ENCODE measurements at places on chromosomes 3 and 15.

GRCh38 chr3:86618706-86619105 is 372.2 kb downstream of the VGLL3 start:
- DNase-seq, result no peak

DNA sequence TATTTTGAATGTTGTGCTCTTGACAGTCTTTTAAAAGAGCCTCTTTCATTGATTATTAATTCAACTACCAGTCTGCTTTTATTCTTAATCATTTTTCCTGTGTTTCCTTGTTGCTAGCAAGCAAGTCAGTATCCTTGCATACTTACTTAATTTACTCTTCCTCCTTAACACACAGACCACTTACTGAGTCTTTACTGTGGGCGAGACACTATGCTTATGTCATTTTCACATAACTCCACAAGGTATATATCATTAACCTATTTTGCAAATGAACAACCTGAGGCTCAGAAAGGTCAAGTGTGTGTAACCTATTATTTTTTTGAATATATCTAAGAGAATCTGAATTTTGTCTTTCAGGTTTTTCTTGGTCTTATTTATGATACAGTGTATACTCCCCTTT is 130.9 kb downstream of the WDR76 start:
- DNase-seq, result no peak

- no peak for DNase-seq
Measured at GRCh38 chr3:118144919-118145318, 889.7 kb downstream of the IGSF11 start.

DNA sequence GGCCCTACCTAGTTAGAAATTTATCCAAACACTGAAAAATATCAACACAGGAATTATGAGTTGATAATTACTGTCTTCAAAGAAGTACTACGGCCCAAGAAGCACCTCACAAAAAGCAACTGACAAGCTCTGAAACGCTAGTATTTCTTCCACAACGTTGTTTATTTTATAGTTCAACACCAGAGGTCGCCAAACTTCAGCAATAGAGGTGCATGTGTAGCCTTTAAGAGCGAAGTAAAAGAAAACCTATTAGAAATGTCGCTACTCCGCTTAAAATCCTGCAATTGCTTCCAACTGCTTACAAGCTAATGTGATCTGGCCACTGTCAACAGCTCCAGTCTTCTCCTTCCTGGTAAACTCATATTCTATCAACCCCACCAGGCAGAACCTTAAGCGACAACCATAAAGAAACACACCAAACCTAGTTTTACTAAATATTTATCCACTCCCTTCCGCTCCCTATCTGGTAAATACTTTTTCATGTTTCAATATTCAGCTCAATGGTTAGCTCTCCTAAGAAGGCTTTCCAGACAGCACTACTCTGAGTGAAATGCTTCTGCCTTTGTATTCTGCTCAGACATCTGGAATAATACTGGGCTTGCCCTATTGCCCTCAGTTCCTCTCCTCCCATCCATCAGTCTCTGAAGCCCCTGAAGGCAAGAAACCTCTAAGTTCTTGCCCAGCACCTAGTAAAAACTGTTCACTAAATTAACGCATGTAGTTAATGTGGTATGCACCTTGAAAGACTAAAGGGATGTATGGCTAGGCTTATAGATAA is 110.2 kb downstream of the NR1I2 start:
- peak; percentile 7 for DNase-seq

- DNase-seq, result no peak
Measured at GRCh38 chr3:16249336-16249735, 15.4 kb downstream of the DPH3 start.

- DNase-seq, result no peak
Measured at GRCh38 chr3:14297784-14298236, 104.6 kb upstream of the SLC6A6 start.

DNA sequence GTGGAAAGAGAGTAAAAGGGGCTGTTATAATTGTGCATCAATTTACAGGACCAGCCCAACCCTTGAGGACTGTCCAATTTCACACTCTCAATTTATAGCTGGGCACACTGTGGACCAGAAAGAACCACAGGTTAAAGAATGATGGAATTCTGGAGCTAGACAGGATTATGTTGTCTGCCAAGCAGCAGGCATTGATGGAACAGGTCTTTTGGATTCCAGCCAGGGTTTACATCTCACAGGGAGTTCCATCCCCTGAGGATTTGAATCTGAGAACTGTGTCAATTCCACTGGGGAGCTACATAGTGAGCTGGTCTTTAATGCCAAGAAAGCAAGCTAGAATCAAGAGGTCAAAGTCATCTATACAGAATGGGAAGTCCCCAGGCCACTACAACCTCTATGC is 389.5 kb upstream of the WNT5A start:
- no peak for DNase-seq

DNA sequence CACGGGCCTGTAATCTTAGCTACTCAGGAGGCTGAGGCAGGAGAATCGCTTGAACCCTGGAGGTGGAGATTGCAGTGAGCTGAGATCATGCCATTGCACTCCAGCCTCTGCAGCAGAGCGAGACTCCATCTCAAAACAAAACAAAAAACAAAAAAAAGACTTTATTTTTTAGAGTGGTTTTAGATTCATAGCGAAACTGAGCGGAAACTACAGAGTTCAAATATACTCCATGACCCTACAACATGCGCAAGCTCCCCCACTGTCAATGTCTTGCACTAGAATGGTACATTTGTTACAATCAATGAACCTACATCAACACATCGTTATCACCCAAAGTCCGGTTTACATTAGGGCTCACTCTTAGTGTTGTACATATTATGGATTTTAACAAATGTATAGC is 2.2 kb upstream of the CRTAP start:
- DNase-seq, result no peak

- DNase-seq, result no peak
Measured at GRCh38 chr3:145124900-145125678, 1035.9 kb downstream of the PLOD2 start.

- no peak for DNase-seq
Measured at GRCh38 chr3:174821477-174821876, 37.7 kb upstream of the NAALADL2 start.

DNA sequence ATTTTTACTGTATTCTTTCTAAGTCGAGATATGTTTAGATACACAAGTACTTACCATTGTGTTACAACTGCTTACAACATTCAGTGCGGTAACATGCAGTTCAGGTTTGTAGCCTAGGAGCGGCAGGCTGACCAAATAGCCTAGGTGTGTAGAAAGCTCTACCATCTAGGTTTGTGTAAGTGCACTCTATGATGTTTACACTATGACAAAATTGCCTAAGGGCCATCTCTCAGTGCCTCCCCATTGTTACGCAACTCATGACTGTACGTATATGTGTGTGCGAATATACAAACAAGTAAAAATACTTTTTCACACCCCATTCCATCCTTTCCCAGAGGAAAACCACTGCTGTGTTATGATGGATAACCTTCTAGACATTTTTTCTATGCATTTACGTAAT is 44.3 kb downstream of the PXYLP1 start:
- no peak for DNase-seq

DNA sequence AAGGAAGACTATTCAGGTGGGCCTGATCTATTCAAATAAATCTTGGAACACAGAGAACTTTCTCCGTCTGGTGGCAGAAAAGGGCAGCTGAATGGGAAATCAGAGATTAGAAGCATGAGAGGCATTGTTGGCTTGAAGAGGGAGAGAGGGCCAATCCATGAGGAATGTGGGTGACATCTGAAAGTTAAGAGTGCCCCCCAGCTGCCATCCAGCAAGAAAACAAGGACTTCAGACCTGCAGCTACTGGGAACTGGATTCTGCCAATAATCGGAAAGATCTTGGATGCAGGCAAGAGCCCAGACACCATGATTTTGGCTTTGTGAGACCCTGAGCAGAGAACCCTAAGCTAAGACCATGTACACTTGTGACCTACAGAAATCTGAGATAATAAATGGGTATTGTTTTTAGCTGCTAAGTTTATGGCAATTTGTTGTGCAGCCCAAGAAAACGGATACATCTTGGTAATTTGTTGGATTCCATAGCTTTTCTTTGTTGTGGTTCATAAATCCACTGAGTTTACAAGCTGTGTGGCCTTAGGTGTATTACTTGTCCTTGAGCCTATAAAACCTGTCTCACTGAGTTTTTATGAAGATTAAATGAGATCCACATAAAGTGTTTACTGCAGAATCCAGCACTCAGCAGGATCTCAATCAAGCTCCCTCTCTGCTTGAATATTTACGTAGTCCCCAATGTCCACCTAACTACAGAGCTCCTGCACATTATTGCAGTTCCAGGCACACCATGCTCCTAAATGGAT is 82.1 kb upstream of the PRTG start:
- no peak for DNase-seq

DNA sequence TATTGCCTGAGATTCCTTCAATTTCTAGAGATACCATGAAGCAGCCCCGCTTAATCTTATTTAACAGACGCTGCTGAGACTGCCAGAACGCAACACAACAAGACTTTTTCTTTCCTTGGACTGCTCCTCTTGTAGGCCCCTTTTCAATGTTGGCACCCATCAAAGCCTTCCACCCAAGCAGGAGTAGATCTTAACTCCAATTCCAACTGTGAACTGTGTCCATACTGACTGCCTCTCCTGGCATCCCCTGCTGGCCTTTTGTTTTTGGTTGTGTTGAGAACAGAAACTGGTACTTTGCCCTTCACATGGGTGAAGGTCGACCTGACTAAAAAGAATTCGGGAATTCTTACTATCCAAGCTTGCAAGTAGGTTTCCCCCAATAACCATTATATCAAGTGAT is 50.2 kb downstream of the TRIM71 start:
- no peak for DNase-seq

DNA sequence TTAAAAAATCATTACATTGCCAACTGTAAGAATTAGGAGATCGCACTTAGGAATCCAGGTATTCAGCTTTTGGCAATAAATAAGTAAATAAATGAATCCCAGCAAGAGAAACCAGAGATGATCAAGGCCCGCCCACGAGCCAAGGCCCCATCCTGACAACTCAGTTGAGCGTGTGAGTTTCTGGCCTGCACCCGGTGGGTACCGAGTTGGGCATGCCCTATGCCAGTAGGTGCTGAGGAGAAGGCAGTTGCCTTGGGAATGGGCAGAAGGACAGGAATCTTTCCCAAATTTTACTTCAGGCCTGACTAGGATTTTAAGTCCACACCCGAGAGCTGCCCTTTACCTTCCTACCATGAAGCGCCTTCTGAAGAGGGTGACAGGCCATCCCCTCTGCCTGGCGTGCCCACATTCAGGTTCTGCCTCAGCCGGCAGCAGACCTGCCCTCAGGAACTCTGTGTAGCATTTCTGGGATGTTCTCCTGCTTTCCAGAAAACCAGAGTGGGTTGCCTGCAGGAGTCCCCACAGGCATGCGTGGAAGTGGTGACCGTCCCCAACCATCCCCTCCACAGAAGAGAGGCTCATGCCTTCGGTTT is 99.3 kb upstream of the ALDH1A3 start:
- DNase-seq, result no peak

DNA sequence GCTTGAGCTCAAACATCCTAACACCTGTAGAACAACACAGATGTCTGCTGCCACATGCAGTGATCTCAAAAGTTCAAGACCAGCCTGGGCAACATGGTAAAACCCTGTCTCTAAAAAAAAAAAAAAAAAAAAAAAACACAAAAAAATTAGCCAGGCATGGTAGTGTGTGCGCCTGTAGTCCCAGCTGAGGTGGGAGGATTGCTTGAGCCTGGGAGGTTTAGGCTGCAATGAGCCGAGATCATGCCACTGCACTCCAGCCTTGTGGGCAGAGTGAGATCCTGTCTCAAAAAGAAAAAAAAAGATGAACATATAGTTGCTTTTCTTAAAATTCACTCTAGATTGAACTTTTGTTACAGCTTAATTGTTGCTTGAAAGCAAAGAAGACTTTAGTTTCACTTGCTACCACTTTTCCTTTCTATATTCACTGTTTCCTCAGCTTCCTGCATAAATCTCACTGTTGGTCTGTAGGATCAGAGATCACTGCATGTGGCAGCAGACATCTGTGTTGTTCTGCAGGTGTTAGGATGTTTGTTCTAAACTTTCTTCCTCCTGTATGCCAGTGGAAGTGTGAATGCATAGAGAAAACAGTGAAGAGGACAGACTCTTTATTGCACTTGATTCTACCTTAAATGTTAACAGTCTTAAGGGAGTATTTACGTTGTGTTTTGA is 12.6 kb downstream of the RAB11A start:
- DNase-seq, result no peak

GRCh38 chr15:83014205-83014653 is 2.8 kb upstream of the C15orf40 start:
- no peak for DNase-seq

DNA sequence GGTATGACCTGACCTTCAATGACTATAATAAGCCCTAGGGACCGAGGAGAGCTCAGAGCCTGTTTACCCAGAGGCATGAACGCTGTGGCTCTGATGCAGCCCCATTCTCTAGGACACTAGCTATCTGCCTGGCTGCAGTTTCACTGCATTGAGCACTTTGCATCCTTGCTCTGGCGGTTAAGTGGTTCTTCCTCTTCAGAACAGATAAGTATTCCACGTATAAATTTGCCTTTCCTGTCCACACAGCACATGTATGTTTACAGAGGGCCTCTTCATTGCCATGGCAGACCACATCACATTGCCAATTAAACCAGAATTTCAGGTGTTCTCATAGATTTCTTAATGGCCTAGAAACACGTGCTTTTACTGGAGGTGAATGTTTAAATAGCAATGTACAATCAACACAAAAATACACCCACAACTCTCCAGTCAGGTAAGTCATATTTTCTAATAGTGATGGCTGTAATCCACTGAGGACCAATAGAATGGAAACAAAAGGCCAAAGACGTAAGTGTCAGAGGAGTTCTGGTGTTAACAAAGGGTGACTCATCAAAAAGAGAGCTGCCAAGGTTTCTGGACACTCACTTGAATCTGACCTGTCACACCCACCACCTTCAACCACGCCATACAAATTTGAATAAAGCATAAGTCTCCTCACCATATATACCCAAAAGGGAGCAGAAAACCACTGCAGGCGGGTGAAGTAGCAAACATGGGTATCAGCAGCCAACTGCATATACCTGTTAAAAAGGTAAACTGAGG is 553.4 kb downstream of the OCA2 start:
- no peak for DNase-seq

GRCh38 chr3:53287131-53287629 is 31.4 kb upstream of the TKT start:
- no peak for DNase-seq

- no peak for DNase-seq
Measured at GRCh38 chr15:31338879-31339557, 12.4 kb downstream of the KLF13 start.

DNA sequence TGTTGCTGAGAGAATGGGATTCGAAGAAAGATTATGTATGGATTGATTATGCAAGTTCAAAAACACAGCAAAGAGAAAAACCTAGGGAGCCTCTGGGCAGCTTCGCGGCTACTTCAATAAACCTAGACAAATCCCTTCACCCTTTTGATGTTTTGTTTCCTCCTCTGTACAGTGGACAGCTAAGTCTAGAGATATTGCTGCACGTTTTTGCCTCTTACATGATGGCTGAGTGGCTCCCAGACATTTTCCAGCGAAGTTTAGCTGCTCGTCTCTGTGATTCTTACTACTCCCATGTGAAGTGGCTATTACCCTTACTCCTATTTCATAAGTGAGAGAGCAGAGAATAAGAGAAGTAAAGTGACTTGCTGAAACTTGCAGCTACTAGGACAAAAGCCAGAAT is 695.0 kb upstream of the GRM7 start:
- no peak for DNase-seq

- DNase-seq, result no peak
Measured at GRCh38 chr3:128222796-128223385, 69.6 kb downstream of the EEFSEC start.
